Activated effector memory CD4-positive, alpha-beta T cell treated with anti-CD3 and anti-CD28 coated beads, Interleukin-2, amount 50 U/mL, for 16 hours (primary cell): ENCODE measurements at places on chromosomes 1 and 21.

GRCh38 chr1:108043707-108044106 lies 78.7 kb upstream of the VAV3 start:
- no peak for DNase-seq

GRCh38 chr1:191870490-191870889 lies 287.8 kb upstream of the RGS18 start:
- no peak for DNase-seq

DNA sequence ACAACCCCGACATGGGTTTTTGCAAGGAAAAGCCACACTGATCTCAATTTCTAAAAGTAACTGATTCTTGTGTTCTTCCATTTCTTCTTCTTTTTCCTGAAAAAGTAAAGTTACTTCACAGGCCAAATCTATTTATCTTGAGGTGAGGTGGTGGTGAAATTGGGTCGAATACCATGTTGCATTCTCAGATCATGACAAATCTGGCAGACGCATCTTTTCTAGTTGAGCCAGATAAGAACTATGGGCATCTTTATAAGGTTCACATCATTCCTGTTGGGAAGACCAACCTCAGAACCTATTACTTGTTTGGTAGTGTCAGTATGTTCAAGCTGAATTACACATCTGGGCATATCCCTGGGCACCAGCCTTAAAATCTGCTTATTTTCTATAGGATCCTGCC lies 78.6 kb upstream of the USP25 start:
- no peak for DNase-seq

GRCh38 chr1:114108751-114109255 lies 44.9 kb downstream of the SYT6 start:
- DNase-seq: peak; percentile 36

GRCh38 chr1:212167098-212167497 lies 118.1 kb upstream of the PPP2R5A start:
- no peak for DNase-seq

GRCh38 chr1:49016030-49016977 lies 239.6 kb upstream of the BEND5 start:
- no peak for DNase-seq

- no peak for DNase-seq
These were observed 81.5 kb downstream of the ERG start for GRCh38 chr21:38416791-38417190.

GRCh38 chr1:111399792-111400610 lies 27.5 kb downstream of the OVGP1 start:
- DNase-seq: peak; percentile 67

DNA sequence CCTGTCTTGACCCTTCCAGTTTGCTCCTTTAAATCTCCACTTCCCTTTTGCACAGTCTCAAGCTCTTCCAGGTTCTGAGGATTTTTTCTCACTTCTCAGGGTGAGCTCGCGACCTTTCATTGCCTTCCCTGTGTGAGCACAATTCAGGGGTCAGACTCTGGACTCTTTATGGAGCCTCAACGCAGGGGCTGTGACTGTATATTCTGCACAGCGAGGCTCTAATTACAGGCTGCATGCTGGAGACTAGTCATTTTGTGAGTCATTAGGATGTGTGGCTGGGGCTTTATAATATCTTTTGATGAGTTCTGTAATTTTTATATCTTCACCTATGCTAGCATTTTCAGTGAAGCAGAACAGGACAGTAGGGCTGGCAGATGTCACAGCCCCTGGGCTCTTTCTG lies 270.7 kb downstream of the KAZN start:
- no peak for DNase-seq

DNA sequence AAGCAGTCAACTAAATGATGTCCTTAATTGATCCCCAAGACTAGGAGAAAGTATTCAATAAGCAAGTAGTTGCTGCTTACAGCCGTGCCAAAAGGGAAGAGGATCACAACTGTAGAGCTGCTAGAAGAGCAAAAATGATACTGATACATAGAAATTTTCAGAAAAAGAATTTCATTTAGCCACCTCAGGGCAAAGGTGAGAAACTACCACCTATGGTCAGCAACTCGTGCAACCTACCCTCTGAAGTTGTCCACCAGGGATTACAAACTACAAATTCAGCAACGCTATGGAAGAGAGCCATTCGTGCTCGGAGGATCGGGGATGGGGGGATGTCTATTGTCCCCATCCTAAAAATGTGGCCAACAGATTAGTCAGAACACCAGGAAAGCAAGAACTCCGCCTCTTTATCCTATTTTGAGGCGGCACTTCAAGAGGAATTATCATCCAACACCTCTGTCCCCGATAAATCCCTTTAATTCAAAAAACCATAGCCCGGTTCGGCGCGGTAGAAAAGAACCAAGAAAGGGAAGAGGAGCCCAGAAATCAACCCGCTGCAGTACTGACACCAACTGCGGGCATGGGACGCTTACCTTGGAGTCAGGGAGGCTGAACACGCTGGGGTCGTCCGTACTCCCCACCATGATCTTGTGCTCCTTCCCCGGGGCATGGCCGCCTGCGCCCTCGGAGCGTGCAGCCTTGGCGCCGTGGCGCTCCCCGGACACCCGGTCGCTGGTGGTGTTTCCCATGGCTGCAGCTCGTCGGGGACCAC lies 687 bp downstream of the PRKAB2 start:
- no peak for DNase-seq

DNA sequence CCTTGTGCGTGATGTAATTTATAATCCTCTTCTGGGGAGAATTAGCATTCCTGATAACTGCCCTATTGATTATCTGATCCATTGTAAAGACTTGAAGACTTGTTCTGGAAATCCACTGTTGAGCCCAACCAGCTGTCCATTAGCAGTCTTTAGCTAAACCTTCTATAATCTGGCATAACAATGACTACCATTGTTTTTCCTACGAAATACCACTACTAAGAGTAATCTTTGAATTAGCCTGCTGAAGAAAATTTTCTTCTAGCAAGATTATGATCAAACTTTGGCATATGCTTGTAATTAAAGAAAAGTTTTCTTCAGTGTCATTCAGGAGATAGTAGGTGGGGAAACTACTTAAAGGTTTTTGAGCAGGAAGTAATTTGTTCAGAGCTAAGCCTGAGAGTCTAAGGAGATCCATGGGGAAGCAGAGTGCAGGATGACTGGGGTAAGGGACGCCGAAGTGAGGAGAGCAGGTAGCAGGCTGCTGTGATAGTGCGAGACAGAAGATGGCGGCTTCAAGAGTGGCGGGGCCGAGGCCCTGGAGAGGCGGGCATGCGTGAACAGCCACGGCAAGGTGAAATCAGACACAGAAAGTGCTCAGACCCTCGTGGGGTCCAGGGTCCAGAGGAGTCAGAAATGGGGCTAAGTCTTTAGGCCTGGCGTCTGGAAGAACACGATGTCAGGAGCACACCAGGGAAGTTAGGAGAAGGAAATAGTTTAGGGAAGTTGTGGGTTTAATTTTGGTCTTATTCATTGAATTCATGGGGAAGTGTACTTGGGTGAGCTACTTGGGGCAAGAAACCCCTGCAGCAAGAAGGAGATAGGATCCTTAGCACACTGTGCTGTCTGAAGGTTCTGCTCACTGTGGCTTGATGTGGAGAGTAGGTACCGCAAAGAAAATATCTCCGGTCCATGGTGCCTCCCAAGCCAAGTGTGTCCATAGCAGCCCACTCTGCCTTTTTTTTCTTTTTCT lies 112.6 kb upstream of the ADAR start:
- DNase-seq: no peak

DNA sequence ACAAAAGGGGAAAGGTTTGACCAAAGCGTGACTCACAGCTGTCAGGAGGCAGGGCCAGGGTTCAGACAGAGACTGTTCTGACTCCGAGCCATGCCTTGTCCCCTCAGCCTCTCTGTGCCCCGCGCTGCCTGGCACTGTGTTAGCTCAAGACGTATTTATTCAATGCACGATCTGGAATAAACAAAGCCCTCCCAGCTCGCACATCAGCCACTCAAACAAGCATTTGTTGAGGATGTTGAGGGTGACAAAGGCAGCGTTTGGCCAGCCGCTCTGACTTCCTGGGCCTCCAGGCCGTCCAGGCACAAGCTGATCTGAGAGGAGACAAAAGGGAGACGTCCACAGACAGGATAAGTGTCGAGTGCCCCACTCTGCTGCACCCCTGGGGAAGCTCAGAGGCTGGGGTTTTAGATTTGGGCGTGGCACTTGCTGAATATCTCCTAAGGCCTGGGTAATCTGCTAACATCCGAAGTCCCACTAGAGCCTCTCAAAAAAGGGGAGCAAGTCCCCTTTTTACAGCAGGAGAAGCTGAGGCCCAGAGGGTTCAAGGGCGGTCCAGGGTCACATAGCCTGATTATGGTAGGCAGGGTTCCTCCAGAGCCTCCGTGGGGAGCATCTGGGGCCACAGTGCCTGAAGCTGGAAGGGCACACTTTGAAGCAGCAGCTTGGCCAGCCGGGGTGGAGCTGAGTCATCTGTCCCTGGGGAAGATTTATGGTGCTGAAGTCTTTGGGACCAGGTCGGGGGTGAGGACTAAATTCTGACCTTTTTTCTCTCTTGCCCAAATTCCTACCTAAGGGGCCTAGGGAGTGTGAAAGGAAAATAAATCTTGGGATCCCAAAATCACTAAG lies 95.9 kb downstream of the SPSB1 start:
- no peak for DNase-seq

- DNase-seq: no peak
These were observed 80.9 kb downstream of the SPSB1 start for GRCh38 chr1:9373619-9374018.

- DNase-seq: no peak
These were observed 79.1 kb downstream of the CDC7 start for GRCh38 chr1:91579658-91580228.

DNA sequence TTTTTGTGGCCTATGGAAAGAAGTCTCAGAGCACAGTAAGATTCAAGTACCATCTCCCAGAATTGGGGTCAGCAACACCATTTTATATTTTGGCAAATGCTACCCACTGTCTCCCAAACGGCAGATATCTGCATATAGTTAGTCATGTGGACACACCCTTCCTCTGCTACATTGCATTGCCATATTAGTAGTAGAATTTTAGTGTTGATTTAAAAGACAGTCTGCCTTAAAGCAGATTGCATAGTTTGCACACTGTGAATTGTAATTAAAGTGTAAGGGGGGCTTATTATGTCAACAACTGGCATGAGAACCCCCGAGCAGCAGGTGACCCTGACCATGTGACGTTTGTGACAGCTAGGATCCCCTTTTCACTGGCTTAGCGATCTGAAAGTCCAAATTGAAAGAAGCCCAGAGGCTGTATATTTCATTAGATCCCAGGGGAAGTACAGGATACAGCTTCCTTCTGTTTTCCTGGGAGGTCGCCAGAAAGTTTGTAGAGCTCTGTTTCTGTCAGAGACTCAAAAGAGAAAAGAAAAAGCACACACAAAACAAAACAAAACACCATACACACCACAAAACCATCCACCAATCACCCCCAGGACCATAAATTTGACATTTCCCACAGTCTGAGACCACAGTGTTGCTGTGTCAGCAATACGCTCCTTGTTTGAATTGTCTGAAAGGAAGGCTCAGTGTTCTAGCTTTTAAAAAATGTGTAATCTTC lies 172.4 kb downstream of the NFIA start:
- DNase-seq: no peak

GRCh38 chr1:36471830-36472641 lies 7.9 kb upstream of the MRPS15 start:
- no peak for DNase-seq

- DNase-seq: peak; percentile 79
These were observed 68.1 kb downstream of the JAK1 start for GRCh38 chr1:64898107-64898861.

DNA sequence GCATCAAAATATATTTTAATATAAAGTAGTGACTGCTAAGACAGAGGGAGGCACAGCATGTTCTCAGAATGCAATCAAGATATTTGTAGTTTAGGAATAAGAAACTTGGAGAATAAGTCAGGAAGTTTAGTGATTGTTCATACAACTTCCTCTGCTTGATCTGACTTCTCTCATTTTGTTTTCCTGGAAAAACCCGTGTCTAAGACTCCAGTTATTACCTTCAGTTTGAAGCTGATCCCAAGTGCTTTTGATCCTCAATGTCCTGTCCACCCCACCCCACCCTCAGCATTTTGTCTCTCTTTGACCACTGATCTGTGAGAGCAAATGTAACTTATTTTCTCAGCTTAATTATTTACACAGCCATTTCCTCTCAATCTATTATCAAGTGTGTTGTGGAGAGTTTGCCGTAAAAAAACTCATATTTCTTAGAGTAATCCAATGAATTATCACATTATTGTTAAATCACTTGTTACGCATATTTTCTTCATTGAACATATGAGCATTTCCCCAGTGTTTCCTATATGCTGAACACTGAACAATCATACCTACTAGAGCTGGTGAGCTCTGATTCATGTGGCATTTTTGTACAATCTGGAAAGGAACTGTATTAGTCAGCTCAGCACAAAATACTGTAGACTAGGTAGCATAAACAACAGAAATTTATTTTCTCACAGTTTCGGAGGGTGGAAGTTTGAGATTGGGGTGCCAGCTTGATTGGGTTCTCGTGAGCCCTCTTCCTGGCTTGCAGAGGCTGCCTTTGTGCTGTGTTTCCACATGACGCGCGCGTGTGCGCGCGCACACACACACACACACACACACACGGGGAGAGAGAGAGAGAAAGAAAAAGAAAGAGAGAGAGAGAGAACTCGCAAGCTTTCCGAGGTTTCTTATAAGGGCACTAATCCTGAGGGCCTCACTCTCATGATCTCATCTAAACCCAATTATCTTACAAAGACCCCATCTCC lies 65.5 kb upstream of the DPYD start:
- DNase-seq: no peak

DNA sequence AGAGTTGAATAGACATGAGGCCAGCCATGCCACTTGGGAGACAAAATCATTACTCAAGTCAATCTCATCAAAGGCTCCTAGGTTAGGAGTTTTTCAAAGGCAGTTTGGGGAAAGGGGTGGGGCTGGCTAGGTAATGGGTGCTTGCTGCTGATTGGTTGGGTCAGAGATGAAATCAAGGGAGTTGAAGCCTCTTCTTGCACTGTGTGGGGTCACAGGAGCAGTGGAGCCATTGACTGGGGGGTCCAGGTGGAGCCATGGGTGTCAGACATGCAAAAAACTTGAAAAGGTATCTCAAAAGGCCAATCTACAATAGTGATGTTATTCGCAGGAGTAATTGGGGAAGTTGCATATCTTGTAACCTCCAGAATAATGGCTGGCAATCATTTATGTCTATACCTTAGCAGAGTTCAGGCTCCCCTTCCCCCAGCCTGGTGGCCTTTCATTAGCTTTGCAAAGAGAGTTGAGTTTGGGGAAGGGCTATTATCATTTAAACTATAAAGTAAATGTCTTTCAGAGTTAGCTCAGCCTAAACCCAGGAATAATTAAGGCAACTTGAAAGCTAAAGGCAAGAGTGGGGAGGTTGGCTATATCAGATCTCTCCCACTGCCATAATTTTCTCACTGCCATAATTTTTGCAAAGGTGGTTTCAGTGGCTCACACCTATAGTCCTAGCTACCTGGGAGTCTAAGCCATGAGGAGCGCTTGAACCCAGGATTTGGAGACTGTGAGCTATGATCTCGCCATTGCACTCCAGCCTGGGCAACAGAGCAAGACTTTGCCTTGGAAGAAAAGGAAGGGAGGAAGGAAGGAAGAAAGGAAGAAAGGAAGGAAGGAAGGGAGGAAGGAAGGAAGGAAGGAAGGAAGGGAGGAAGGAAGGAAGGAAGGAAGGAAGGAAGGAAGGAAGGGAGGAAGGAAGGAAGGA lies 7.8 kb upstream of the PINK1 start:
- no peak for DNase-seq
